CD4-positive, alpha-beta T cell treated with Interleukin-21 for 1 hour (primary cell): ENCODE measurements at places on chromosomes 1 and 21.

DNA sequence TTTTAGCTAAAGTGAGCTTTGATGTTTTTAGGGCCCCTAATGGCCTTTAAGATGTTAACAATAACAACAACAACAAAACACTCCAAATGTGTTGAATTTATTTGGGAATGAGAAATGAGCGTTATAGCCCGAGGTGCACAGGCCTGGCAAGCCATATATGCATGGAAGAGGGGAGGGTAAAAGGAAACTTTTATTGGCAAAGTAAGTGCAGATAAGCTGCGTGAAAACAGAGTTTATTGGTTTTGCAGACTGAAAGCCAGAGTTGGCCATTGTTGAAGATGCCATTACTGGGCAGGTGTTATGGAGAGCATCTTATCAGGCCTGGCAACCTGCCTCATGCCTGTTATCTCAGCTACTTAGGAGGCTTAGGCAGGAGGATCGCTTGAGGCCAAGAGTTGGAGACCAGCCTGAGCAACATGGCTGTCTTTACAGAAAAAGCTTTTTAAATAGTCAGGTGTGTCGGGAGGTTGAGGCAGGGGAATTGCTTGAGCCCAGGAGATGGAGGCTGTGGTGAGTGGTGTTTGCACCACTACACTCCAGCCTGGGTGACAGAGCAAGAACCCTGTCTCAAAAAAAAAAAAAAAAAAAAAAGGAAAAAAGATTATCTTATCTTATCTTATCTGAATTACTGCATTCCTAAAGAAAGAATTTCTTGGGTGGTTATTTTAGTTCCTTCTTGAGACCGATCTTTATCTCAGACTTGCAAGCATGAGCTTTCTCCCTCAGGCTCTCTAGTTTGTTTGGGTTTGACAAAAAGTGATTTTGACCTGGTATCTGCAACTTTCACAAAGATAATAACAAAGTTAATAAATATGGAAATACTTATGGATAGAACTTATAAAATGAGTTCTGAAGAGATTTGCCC is 1.7 kb downstream of the PATJ start:
- no peak for DNase-seq

- DNase-seq = no peak
Observed at GRCh38 chr1:177589166-177589565, 380.7 kb downstream of the SEC16B start.

DNA sequence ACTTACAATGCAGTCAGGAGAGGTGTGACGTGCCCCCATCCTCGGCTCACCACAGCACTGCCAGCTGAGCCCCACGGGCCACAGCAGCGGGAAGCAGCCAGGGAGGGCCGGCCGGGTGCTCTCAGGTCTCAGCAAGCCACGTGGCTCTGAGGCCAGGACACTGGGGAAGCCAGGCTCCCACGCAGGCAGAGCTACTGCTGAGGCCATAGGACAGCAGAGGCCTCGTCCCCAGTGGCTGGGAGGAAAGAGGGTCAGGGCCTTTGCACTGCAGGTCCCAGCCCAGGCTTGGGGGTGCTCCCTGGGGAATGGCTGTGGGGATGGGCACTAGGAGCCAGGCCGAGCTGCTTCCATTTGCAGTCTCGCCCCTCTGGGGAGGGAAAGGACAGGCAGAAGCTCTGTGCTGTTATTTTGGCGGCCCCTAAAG is 5.8 kb downstream of the LRRC47 start:
- DNase-seq = no peak

- peak; percentile 41 for DNase-seq
Observed at GRCh38 chr1:231315887-231316286, 21.8 kb downstream of the EXOC8 start.

DNA sequence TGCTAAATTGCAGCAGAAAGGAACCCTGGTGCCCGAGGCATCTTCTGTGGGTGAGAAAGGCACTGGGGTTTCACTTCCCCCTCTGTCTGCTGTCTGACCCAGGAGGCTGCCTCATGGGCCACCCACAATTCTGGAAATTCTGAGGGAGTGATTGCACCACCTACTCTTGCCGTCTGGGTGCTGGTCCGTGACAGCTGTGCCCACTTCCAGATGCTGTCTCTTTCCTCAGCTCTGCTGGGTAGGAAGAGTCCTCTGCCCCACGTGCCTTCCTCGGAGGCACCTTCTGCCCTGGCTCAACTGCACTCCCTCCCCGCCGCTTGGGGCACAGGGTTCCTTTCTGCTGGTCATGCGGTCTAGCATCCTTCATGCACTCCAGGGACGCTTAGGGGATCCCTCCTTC is 96.3 kb downstream of the ARHGEF10L start:
- DNase-seq = peak; percentile 36

DNA sequence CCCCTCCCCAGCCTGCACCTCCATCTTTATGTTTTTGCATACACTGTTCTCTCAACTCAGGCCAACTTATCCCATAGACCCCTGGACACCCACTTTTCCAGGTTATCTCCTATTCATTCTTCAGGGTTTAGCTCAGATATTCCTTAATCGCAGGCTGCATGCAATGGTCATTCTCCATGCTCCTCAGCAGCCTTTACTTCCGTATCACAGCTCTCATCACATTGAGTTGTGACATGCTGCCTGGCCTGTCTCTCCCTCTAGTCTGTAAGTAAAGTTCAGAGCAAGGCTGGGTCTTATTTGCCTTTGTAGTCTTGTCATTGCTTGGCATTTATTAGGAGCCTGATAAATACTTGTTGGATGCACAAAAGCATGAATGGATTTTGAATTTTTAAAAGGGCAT is 6.9 kb downstream of the DNAJC6 start:
- no peak for DNase-seq

GRCh38 chr1:39335216-39335615 is 130.7 kb downstream of the MACF1 start:
- no peak for DNase-seq

GRCh38 chr1:220565670-220566069 is 37.7 kb downstream of the MARK1 start:
- no peak for DNase-seq

- no peak for DNase-seq
Observed at GRCh38 chr1:39727932-39728317, 10.8 kb upstream of the PPIE start.

DNA sequence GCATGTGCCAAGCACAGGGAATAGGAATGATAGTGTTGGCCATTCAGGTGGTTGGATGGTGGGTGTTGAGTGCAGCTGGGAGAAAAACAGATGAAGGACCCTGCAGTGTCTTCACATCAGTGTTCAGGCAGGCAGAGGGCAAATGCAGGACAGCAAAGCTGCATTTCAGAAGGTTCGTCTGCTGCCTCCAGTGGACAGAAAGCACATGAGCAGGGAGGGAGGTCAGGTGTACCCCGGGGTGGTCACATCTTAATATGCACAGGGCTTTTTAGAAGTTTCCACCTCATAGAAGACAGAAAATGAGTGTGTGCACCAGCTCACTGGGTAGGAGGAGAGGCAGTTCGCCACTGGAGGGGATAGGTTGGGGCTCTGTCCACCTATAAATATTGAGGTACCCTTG is 184.9 kb downstream of the SLC35F3 start:
- no peak for DNase-seq

DNA sequence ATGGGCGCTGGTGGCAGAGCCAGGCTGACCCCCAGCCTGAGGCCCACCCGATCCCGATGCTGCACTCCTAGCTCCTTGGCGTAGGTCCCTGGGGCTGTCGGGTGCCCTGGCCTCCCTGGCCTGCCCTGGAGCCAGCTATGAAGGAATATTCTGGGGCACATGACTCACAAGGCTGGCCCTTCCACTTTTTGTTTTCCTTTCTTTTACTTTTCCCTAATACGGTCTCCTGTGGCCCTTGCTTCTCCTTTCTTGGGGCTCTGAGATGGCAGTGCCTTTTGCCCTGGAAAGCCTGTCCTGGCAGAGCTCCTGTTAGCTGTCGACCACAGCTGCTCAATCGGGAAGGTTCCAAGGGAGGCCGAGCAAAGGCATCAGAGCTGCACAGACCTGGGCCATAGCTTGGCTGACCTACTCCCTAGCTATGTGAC is 22.1 kb downstream of the ARHGEF10L start:
- no peak for DNase-seq

GRCh38 chr1:16967095-16967575 is 13.3 kb downstream of the MFAP2 start:
- DNase-seq = no peak

GRCh38 chr1:213387380-213388015 is 336.5 kb downstream of the RPS6KC1 start:
- no peak for DNase-seq

DNA sequence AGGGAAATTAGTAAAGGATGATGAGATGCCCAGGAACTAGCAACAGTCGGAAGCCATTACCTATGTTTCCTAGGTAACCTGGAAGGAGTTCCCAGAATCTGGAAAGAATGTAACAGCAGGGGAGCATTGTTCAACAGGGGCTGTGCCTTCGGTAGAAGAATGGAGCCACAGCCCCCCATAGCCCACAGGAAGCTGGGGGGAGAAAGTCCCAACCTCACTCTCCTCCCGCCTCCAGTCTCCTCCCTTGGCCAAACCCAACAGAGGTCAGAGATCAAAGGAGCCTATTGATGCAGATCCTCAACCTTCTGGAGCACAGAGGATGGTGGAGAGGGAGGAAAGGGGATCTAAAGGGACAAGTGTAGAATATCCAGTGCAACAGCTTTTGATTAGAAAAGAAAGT is 131.5 kb upstream of the SLC44A3 start:
- DNase-seq = no peak

GRCh38 chr1:50976890-50977574 is 7.0 kb downstream of the CDKN2C start:
- DNase-seq = peak; percentile 50

- DNase-seq = no peak
Observed at GRCh38 chr21:25578056-25578961, 29.0 kb downstream of the MRPL39 start.

DNA sequence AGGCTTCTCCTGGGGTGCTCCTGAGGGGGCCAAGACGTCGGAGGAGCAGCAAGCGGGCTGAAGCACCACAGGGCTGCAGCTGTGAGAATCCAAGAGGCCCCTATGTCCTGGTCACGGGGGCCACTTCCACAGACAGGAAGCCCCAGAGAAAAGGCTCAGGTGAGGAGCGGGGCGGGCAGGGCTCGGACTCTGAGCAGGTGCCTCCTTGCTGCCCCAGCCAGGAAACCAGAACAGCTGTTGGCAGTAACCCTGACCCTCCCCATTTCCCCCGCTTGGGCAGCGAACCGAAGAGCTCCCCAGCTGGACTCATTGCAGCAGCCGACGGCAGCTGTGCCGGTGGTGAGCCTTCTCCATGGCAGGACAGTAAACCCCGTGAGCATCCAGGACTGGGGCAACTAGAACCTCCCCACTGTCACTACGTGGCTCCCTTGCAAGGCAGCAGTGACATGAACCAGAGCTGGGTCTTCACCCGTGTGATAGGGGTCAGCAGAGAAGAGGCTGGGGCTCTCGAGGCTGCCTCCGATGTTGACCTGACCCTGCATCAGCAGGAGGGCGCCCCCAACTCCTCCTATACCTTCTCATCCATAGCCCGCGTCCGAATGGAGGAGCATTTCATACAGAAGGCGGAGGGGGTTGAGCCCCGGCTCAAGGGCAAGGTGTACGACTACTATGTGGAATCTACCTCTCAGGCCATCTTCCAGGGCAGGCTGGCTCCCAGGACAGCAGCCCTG is 625 bp downstream of the KLHDC7A start:
- DNase-seq = no peak

GRCh38 chr1:36733748-36734147 is 251.0 kb upstream of the CSF3R start:
- no peak for DNase-seq

DNA sequence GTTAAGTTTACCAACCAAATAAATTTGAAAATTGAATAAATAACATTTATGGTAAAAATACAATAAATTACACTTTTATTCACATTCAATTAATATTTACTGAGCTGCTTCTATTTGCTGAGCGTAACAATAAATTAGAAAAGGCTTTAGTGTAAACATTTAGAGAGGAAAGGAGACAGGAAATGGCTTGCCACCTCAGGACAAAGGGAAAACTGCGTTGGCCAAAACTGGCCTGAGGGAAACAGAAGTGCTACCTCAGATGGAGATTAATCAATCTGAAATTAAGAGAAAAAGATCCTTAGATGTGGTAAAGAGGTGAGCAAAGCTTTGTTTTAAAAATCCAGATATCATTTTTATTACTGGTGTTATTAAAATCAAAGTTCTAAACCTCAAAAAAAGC is 128.0 kb downstream of the SLC44A5 start:
- no peak for DNase-seq

DNA sequence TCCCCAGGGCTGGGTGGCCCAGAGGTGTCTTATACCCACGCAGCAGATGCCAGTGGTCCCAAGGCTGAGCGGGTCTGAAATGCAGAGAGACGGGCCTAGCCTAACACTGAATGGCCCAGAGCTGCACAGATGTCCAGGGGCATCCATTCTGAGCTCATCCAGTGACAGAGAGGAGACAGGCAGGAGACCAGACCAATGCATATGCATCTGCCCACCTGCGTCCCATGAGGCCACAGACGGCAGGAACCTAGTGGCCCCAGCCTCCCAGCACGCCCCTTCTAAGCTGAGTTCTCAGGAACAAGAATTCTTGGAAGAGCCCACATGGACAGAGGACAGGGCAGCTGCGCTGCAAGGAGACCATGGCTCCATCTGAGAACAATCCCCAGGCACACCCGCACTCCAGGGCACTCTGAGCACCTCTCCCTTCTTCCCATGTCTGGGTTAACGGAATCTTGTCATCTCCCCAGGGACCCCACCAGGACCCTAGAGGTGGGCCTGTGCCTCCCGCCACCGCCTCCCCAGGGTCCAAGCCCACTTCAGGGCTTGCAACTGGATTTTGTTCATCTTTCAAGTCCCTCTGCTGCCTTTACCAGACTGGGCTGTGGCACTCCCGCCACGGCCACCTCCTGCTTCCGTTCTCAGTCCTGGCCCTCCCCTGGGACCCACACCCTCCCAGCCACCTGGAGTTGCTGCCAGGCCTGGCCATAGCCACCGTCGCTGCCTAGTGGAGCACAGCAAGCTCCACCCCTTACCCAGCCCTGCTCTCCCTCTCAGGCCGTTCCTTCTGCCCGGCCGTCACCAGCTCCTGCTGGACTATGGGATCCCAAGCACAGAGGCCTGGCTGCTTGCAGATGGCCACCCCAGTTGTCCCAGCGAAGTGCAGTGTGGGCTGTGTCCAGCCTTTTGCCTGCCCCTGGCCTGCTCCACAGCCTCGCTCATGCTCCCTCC is 3.3 kb downstream of the WNT3A start:
- DNase-seq = no peak

GRCh38 chr1:212678456-212679410 is 20.9 kb downstream of the BATF3 start:
- no peak for DNase-seq

GRCh38 chr1:160353223-160353622 is 10.0 kb downstream of the NCSTN start:
- DNase-seq = no peak
